ENCODE measurements at places on chromosomes 16 and 17. TPM values are rescaled to one million over a fixed set of nuclear protein-coding genes. Genes with fewer than 3 reads are reported as not detected.

ACSM2A gene
- not detected for total RNA-seq

THOC6 gene
- total RNA-seq, result 11.7 TPM

DNA sequence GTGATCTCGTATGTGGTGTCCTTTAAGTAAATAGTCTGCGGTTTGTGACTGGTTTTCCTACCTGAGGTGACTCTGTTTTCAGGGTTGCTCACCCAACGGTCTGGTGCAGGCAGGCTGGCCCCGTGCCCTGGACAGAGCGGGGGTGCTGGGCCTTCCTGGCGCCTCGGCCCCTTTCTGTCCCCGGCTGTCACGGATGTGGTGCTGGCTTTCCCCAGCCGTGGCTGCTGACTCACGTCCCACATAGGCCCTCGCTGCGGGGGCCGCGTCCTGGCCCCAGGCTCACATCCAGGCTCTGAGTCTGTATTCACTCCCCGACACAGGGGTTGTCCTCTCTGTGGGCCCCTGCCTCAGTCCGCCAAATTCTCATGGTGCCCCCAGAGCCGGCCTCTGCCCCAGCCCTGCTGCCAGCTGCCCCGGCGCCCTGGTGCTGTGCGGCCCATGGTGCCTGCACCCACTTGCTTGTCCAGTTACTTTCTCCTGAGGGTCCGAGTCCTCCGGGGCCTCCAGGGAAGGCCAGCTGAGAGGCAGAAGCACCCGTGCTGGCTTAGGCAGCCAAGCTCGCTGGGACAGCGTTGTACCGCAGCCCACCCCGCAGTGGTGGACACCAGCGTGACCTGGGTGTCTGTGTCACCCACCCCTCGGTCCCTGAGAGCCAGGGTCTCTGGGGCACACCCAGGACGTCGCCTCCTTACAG lies 5.9 kb downstream of the CHMP6 start:
- no peaks in the 10 kb centered on the region for H3K27me3 ChIP-seq
- peaks cover 42% of the 10 kb centered on the region for H3K4me1 ChIP-seq
- peaks cover 12% of the 10 kb centered on the region for H3K36me3 ChIP-seq
- DNase-seq, result no peak

GRCh38 chr16:74297145-74297665 lies 591 bp downstream of the PSMD7 start:
- H3K4me3 ChIP-seq, result peak overlapping the region; percentile 99
- peaks cover 32% of the 10 kb centered on the region for H3K4me1 ChIP-seq
- H3K36me3 ChIP-seq, result peaks cover 3% of the 10 kb centered on the region
- DNase-seq, result no peak

DNA sequence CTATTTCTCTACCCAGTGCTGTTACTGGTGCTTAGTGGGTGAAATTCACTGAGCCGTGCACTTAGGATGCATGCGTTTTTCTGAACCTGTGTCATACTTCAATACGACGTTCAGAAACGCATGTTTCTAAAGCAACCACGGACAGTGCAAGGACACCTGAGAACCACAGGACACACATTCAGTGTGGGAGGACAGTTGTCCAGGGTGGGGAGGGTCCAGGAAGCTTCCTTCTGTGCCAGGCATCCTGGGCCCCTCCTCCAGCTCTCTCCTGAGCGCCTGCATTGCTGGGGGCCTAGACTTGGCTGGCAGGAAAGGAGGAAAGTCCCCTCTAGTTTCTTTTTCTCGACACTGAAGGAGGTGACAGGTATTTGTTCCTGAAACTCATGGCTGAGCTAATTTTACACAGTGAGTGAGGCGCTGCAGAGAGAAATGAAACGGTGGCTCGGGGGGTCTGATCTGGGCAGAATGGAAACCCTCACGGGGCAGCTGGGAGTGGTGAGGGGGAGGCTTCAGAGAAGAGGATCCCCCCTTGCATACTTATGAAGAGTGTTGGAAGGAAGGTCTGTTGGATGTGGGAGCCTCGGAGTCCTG lies 89.9 kb downstream of the IRF8 start:
- H3K4me3 ChIP-seq, result no peak overlapping the region
- no peak overlapping the region for H3K27ac ChIP-seq
- DNase-seq, result no peak
- H3K27me3 ChIP-seq, result no peaks in the 10 kb centered on the region
- no peaks in the 10 kb centered on the region for H3K36me3 ChIP-seq

CCL13 gene
- total RNA-seq, result not detected

DNA sequence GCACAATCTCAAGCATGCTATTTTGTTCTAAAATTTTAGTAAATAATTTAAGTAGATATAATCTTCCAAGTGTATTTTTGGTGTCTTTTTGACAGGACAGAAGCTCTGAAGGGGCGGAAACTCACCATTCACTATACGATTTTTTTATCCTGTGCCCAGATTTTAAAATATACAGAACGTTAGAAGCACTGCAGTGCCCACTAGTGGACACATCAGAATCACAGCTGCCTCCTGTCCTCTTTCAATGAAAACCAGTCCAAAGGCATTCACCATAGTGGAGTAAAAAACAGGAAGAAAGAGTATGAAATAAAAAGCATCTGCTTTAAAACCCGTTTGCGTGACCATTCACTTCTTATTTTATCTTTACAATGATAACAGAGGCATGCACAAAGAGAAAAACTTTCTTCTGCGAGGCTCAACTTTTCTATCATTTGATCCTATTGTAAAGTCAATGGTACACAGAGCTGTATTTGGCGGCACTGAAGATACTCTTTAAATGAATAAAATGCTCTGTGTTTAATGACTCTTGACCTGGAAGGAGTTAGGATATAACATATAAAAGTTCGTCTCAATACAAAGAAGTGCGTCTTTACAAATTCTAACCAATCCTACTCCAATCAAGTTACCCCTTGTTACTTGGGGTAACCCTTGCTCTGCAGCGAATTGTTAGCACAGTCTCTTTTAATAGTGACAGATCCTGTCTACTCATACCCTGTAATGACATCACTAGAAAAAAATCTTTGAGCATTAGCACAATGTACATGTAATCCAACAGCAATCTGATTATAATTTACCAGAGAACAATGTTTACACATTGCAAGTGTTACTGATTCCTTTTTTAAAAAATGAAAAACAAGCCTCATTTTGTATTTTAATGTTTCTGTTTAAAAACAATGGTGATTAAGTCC lies 339.8 kb upstream of the PSMD7 start:
- no peak overlapping the region for H3K27ac ChIP-seq
- H3K36me3 ChIP-seq, result no peaks in the 10 kb centered on the region
- H3K4me1 ChIP-seq, result no peaks in the 10 kb centered on the region
- peak; percentile 75 for DNase-seq

DNA sequence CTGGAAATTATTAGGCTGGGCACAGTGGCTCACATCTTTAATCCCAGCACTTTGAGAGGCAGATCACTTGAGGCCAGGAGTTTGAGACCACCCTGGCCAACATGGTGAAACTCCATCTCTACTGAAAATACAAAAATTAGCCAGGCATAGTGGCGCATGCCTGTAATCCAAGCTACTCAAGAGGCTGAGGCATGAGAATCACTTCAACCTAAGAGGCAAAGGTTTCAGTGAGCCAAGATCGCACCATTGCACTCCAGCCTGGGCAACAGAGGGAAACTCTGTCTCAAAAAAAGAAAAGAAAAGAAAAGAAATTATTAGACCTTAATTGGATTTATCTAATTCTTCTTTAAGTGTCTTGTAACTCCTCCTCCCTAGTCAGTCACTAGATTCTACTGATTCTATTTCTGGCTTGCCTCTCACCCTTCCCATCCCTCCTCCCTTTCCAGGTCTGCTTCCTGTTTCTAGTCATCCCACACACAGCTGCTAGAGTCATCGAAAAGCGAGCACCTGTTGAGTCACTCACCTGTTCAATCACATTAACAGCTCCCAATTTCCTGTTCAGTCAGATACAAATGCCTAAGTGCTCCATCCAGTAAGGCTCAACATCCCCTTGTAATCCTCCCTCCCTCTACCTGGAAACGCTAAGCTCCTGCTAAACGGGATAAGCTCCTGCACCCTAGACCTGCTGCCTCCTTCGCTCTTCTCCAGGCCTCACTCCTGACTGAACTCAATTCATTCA lies 34.6 kb downstream of the ERN1 start:
- peak; percentile 65 for DNase-seq
- peaks cover 69% of the 10 kb centered on the region for H3K4me1 ChIP-seq
- H3K4me3 ChIP-seq, result no peak overlapping the region
- H3K27me3 ChIP-seq, result no peaks in the 10 kb centered on the region
- peaks cover 10% of the 10 kb centered on the region for H3K36me3 ChIP-seq

C16orf89 gene
- 17.1 TPM for total RNA-seq

- H3K4me1 ChIP-seq, result peaks cover 39% of the 10 kb centered on the region
- peak overlapping the region; percentile 71 for H3K27ac ChIP-seq
- H3K27me3 ChIP-seq, result no peaks in the 10 kb centered on the region
- no peak for DNase-seq
- H3K36me3 ChIP-seq, result no peaks in the 10 kb centered on the region
Observed at GRCh38 chr17:17121162-17121561, 78.9 kb downstream of the MPRIP start.

DNA sequence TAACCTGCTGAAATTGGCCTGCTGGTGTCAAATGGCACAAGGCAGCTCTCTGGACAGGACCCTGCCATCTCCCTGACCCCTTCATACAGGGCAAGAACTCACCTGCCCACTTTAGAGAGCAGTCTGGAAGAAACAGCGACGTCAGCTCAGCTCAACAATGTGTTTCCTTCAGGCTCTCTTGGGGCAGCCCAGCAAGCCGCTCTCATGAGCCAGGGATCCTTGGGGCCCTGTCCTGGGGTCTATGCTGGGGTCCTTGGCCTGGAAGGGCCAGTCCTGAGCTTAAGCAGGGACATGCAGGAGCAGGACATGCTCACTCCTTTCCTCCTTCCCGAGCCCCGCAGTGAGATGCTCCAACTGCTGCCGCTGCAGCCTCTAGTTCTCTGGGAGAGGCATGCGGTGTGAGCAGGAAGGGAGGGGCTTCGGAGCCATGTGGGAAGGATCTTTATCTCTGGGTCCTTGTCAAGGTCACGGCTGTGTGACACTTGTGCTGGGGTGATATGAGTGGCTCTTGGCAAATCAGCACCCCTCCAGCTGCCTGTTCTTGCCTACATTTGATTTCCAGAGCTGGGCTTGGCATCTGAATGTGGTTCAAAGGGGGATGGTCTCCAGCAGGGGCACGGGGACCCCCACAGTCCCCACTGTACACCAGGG lies 3.4 kb downstream of the C1QTNF1 start:
- peak; percentile 32 for DNase-seq
- no peak overlapping the region for H3K4me3 ChIP-seq
- H3K27ac ChIP-seq, result no peak overlapping the region
- H3K4me1 ChIP-seq, result peaks cover 52% of the 10 kb centered on the region
- H3K36me3 ChIP-seq, result no peaks in the 10 kb centered on the region
- H3K27me3 ChIP-seq, result no peaks in the 10 kb centered on the region

NPW gene
- total RNA-seq, result not detected

TP53TG3 gene
- total RNA-seq, result not detected

DNA sequence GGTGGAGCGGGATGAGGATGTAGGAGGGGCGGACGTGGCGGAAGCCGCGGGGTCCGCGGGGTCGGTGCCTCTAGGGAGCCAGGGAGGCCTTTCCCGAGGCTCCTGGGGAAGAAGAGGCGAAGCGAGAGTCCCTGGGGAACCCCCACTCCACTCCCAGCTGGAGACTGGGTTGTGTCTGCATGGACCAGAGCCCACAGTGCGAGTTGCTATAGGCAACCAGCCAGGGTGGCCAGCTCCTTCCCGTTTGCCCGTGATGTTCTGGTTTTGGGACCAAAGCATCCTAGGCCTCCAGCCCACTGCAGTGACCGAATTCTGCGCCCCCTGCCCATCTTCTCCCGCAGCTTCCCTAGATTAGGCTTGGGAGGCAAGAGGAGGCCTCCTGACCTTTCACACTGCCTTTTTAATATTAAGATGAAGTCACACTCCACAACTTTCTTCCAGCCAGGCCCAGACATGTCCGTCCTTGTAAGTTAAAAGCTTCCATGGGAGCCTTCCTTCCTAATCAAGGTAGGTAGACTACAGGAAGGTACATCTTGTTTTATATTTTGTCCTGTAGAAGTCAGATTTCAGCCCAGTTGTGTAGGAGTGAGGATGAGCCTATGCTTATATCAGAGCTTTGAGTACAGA lies 469 bp downstream of the AMZ2 start:
- peak overlapping the region; percentile 94 for H3K27ac ChIP-seq
- H3K4me1 ChIP-seq, result peaks cover 7% of the 10 kb centered on the region
- peak; percentile 57 for DNase-seq
- peak overlapping the region; percentile 54 for H3K4me3 ChIP-seq

DNA sequence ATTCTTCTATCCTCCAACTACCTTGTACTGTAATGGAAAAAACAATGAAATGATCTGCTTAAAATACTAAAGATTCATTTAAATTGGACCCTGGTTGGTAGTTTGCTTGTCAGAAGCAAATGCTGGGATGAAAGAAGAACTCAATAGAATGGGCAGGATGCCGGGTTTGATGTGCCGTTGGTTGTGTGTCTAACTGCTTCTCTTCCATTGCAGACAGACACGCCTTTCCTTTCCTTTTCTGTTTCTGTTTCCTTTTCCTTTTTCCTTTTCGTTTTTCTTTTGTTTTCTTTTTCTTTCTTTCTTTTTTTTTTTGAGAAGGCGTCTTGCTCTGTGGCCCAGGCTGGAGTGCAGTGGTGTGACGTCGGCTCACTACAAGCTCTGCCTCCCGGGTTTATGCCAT lies 64.6 kb downstream of the PLCG2 start:
- H3K36me3 ChIP-seq, result no peaks in the 10 kb centered on the region
- H3K27me3 ChIP-seq, result no peaks in the 10 kb centered on the region
- H3K4me3 ChIP-seq, result no peak overlapping the region
- no peak overlapping the region for H3K27ac ChIP-seq
- H3K4me1 ChIP-seq, result no peaks in the 10 kb centered on the region

GRCh38 chr16:11231367-11231970 lies 24.5 kb downstream of the SOCS1 start:
- no peak overlapping the region for H3K27ac ChIP-seq
- H3K4me1 ChIP-seq, result peaks cover 12% of the 10 kb centered on the region
- H3K36me3 ChIP-seq, result no peaks in the 10 kb centered on the region

GRCh38 chr17:7632492-7632894 lies 2.6 kb downstream of the SHBG start:
- H3K27me3 ChIP-seq, result no peaks in the 10 kb centered on the region
- no peaks in the 10 kb centered on the region for H3K36me3 ChIP-seq
- DNase-seq, result peak; percentile 52
- H3K4me1 ChIP-seq, result peaks cover 22% of the 10 kb centered on the region
- H3K4me3 ChIP-seq, result no peak overlapping the region
- peak overlapping the region; percentile 2 for H3K27ac ChIP-seq

DNA sequence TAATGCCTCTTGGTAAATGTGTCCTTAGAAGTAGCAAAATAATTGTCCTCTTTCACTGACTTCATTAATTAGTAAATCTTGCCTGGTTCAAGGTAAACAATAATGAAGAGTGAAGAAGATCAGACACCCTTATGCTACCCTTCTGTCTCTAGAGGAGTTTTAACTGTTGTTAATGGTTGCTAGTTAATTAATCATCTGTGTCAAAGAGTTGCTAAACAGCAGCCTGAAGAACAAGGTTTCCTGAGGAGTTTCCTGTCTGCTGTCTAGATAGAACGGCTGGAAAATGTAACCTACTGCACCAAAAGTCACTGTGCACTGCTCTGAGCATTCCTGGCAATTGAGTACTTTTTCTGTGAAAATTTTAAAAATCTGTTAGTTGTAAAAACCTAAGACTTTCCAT lies 131.3 kb downstream of the NLK start:
- peak overlapping the region; percentile 2 for H3K27ac ChIP-seq
- H3K4me3 ChIP-seq, result no peak overlapping the region
- H3K36me3 ChIP-seq, result no peaks in the 10 kb centered on the region
- H3K27me3 ChIP-seq, result no peaks in the 10 kb centered on the region

TBC1D3H gene
- total RNA-seq, result not detected

GRCh38 chr16:78462288-78463208 lies 363.1 kb downstream of the WWOX start:
- H3K27me3 ChIP-seq, result no peaks in the 10 kb centered on the region
- H3K4me1 ChIP-seq, result no peaks in the 10 kb centered on the region
- H3K4me3 ChIP-seq, result no peak overlapping the region
- H3K36me3 ChIP-seq, result no peaks in the 10 kb centered on the region

GRCh38 chr16:68328151-68328859 lies 17.5 kb downstream of the PRMT7 start:
- peak; percentile 80 for DNase-seq
- no peak overlapping the region for H3K4me3 ChIP-seq
- H3K27ac ChIP-seq, result no peak overlapping the region
- H3K36me3 ChIP-seq, result peaks cover 10% of the 10 kb centered on the region
- no peaks in the 10 kb centered on the region for H3K4me1 ChIP-seq
- no peaks in the 10 kb centered on the region for H3K27me3 ChIP-seq
